ENCODE measurements at places on chromosomes 5 and 9.

- no peak for DNase-seq
Measured at GRCh38 chr9:87816036-87816435, 66.6 kb upstream of the SPATA31E1 start.

GRCh38 chr9:35415402-35416097 is 74.4 kb upstream of the RUSC2 start:
- no peak for DNase-seq

- no peak for DNase-seq
Measured at GRCh38 chr5:5929291-5930020, 448.9 kb downstream of the MED10 start.

GRCh38 chr9:15403155-15403554 is 19.5 kb upstream of the SNAPC3 start:
- peak; percentile 63 for DNase-seq

GRCh38 chr5:164581889-164582288 is 1076.5 kb downstream of the MAT2B start:
- no peak for DNase-seq

GRCh38 chr9:117170567-117170966 is 244.3 kb downstream of the ASTN2 start:
- no peak for DNase-seq

DNA sequence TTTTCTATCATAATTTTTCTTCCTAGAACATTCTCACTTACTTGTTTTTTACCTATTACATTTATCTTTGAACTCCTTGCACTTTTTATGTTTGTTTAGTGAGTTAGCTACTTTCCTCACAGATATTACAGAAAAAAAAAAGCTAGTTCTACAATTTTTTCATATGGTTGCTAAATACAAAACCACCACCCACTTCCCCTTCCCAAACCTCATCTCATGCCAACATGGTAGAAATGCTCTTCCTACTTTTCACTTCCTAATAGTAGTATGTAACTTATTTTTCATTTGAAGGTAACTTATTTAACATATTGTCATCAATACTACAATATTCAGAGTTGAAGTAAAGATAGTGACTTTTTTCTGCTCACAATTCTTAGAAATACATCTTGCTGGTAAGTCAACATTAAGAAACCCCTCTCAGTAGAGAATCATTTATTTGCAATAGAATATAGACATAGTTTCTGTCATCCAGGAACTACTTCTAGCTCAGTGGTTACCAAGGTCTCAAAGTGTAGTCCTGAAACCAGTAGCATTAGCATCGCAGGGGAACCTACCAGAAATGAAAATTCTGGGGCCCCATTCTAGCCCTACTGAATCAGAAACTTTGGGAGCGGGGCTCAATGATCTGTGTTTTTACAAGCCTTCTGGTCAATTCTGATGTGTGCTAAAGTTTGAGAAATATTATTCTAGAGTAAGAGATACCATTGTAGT is 1124.6 kb downstream of the DTWD2 start:
- no peak for DNase-seq

- DNase-seq: no peak
Measured at GRCh38 chr9:93066978-93067603, 8.6 kb downstream of the SUSD3 start.

DNA sequence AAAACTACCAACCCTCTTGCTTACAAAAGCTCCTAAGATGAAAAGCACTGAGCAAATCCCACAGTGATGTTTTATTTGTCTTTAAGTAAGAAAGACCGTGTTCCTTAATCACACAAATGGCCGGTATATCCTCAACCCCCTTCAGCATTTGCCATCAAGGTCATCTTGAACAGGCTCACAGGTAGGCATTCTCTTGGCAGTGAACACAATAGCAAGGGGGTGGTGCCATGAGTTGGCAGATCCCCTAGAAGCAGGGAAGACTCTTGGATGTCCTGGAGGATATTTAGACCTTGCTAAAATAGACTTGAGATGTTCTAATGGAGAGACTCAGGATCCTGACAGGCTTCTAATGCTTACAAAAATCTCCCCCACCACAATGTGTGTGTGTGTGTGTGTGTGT is 323.0 kb downstream of the SPOCK1 start:
- no peak for DNase-seq

- DNase-seq: no peak
Measured at GRCh38 chr9:36035006-36035405, 1.7 kb upstream of the RECK start.

- DNase-seq: no peak
Measured at GRCh38 chr5:8949908-8950307, 596.0 kb downstream of the SEMA5A start.
